ENCODE measurements at places on chromosomes 6 and 20.

- no peak for DNase-seq
These were observed 368.1 kb downstream of the PKHD1 start for GRCh38 chr6:51719297-51719696.

- DNase-seq, result no peak
These were observed 116.8 kb downstream of the CDC5L start for GRCh38 chr6:44504301-44504791.

DNA sequence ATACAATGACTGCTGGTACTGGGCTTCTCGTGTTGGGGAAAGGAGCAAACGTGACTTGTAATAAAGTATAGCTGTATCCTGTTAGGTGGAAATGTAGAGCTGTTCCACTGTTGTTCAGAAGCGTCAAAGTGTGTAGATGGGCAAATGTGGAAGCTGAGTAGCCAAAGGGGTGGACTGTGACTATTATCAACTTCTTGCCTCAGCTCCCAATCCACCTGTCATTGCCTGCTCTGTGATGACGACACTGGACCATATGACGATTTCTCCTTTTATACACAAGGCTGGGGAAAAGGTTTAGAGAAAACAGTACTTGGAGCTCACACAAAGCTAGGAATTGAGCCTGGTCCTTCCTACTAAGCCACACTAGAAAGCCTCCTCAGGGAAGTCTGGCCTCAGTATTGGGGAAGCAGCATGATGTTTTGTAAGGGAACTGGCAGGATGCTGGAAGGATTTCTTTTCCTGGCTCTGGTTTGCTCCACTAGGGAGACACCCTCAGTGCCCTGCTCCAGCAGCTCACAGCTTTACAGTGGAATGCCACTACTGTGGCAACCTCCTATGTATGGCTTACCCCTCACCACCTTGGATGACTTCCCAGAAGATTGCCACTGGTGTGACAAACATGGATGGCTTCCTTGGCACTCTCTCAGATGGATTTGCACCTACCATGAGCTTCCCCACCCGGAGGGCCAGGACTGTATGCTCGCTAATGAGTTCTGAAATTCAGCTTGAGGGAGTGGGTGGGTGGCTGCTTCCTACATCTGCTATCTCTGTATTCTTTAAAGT is 20.0 kb downstream of the CD164 start:
- DNase-seq, result no peak

DNA sequence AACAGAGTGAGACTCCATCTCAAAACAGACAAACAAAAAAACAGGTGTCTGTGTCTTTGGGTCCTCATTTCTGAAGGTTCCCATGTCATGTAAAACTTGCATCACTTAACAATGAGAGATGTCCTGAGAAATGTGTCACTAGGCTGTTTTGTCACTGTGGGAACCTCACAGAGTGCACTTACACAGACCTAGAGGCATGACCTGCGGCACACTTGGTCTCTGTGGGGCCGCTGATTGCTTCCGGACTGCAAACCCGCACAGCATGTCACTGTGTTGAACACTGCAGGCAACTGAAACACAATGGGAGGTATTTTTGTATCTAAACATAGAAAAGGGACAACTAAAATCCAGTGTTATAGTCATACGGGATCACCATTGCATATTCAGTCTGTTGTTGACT is 42.3 kb upstream of the TMEM181 start:
- no peak for DNase-seq

GRCh38 chr6:142824426-142824825 is 120.5 kb downstream of the HIVEP2 start:
- DNase-seq, result no peak

DNA sequence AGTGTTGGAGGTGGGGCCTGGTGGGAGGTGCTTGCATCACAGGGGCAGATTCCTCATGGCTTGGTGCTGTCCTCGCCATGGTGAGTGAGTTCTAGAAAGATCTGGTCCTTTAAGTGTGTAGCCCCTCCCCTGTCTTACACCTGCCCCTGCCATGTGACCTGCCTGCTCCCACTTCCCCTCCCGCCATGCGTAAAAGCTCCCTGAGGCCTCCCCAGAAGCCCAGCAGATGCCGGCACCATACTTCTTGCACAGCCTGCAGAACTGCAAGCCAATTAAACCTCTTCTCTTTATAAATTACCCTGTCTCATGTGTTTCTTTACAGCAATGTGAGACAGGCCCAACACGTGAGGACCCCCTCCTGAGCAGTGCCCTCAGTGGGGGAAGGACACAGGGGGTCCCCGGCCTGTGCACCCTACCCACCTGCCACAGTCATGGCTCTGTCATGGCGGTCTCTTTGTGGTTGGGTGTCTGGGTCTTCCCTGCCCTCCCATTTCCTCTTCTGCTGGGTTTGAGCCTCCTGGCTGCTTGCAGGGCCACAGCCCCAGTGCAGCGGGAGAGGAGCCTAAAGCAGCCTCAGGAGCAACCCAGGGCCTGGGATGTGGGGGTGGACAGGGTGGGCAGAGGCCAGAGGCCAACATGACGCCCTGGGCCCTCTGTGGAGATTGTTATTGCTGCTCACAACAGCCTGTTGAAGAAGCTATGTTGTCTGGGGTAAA is 87.2 kb upstream of the QKI start:
- DNase-seq, result no peak

DNA sequence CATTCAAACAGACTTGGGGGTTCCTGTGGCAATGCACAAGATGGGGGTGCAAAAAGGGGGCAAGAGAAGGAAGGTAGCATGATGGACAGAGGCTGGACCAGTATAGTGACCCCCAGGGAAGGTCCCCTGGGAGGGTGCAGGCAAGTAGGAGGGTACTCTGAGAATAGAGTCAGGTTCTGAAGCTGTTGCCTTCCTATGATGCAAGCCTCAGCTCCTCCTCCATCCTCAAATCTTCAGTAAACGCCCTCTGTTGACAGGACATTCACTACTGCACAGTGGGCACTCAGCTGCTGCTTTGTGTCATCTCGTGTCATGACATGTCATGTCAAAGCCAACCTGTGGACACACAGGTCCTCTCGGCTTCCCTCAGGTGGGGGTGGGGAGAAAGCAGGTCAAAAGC is 5.8 kb upstream of the SDCBP2 start:
- DNase-seq, result no peak

DNA sequence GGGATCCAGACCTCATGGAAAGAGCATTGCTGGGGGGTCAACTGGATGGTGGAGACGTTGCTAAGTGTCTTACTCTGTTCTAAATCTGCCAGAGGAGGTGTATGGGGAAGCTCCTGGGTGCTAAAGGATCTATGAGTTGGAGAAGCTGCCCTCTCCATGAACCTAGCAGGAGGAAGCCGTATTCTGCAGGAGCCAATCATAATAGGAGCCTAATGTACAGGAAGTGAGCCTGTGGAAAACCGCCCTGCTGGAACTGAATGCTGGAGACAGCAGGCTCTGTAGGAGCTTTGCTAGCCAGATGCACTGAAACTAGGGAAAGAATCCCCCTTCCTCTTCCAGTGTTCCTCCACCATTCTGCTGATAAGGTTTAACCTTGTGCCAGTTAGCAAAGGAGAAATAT is 10.9 kb downstream of the CASP8AP2 start:
- DNase-seq, result no peak

- DNase-seq, result no peak
These were observed 8.3 kb upstream of the ZNF318 start for GRCh38 chr6:43377710-43378229.

DNA sequence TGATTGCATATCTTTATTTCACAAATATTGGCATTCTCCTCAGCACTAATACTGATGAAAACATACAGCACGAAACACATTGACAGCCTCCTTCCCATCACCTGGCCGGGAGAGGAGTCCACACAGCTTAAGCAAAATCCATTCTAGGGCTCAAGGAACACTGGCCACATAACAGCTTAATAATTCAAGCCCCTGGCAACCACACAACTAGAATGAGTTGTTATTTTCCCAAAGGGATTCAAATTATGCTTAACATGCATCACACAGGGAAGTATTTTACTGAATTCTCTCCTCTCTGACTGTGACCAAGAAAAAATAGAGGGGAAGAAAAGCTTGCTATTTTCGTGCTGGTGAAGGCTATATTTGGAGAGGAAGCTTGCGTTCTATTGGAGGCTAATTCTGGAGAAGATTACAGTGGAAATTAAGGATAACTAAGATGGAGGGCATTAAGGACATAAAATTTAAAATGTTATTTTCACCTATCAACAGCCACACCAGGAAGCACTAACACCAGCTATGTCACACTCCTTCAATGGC is 198.5 kb downstream of the ADGRG6 start:
- no peak for DNase-seq

DNA sequence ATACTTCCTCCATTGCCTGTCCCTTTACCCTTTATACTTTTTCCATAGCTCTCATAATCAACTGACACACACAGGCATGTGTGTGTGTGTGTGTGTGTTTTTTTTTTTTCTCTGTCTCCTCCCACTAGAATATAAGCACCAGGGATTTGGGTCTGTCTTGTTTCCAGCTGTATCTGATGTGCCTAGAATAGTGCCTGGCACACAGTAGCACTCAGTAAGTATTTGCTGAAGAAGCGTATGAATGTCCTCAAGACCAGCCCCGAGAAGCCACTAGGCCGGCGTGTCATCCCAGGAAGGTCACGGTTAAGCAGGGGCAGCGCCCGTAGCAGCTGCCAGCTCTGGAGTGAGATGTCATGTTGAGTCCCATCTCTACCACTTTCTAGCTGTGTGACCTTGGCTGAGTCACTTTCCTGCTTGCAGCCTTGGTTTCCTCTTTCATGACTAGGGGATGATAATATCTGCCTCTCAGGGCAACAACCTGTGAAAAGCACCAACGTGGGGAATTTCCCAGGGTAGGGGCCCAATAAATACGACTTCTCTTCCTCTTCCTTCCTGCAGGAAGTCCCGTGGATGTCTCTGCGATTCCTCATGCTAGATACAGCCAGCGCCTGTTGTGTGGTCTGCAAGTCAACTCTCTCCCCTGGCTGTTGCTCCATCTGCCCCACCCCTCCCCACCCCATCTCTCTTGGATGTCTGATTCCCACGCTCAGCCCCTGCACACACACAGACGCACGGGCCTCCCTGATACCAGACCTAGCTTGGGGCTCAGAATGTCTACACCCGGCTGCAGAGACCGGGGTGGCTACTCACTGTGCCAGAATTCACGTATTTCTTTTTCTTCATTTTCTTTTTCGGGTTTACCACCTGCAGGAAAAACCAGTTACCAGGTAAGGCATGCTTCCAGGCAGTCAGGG is 58.1 kb downstream of the RAB44 start:
- DNase-seq, result no peak

GRCh38 chr6:28280595-28281287 is 631 bp upstream of the PGBD1 start:
- no peak for DNase-seq
